GM12891 (cell line): ENCODE measurements at places on chromosomes 7 and 10.

DNA sequence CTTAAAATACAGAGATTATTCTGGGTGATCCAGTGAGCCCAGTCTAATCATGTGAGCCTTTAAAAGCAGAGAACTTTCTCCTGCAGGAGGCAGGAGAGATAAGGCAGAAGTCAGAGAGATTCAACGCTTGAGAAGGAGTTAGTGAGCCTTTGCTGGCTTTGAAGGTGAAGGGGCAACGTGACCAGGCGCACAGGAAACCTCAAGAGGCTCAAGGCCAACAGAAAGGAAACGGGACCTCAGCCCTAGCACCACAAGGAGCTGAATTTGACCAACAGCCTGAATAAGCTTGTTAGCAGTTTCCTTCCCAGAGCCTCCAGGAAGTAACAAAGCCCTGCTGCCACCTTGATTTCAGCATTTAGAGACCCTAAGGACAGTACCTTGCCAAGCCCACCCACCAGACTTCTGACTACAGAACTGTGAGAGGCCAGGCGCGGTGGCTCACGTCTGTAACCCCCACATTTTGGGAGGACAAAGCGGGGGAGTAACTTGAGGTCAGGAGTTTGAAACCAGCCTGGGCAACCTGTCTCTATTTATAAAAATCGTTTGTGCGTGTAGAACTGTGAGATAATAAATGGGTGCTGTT lies 87.3 kb upstream of the KAT6B start:
- peak; percentile 20 for DNase-seq

DNA sequence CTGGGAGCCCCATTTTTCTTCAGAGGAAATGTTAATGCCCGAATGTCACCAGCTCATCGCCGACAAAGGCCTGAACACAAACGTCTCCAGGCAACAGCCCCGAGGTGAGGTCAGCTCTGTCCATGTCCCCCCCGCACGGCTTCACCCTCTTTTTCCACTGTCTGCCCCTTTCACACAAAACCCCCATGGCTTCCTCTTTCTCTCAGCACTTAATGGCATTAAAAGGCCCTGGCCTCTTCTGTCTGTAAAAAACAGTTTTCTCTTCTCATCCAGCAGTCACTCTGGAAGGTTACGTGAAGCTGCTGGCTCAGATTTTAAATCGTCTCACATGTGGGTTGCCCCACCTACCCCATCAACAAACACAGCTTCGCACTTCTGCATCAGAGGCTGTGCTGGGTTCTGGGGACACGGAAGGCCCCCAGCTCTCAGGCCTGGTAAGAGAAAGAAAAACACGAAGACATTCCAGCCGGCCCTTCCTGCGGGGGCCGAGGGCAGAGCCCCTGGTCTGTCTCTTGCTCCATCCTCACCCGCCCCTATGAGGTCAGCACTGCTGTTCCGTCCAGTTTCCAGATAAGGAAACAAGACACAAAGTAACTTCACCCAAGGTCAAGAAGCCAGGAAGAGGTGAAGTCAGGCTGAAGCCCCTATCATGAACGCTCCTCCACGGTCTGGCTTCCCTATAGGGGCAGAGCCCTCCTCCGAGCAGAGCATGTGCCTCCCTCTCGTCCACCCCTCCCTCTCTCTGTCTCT lies 91.1 kb upstream of the PDGFA start:
- DNase-seq: no peak

DNA sequence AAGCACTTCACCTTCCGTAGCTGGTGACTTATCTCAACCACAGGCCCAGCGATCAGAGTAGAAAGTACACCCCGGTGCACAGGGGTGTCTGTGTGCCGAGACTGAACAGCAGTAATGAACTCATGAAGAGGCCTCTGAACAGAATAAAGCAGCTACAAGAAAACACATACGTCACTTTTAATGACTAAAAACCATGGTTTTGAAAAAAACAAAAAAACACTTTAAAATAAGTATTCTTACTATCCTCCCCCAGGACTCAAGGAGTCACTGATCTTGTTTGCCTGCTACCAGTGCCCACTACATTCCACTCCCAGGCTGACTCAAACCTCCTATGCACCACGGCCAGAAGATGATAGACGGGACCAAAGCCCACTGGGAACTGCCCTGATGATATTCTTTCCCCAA lies 53.8 kb downstream of the NCAPG2 start:
- no peak for DNase-seq

DNA sequence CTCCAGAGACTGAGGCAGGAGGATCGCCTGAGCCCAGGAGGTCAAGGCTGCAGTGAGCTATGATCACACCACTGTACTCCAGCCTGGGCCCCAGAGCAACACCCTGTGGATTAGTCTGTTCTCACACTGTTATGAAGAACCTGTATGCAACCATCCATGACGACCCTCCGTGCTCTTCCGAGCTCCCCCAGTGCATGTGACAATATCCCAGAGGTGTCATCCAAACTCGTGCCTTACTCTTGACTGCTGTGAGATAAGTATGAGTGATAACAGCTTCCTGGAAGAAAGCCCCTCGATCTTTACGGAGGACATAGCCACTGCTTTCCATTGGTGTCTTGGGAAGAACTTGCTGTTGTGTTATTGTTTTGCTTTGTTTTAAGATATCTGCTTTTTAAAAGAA lies 591.9 kb downstream of the GALNT17 start:
- no peak for DNase-seq

DNA sequence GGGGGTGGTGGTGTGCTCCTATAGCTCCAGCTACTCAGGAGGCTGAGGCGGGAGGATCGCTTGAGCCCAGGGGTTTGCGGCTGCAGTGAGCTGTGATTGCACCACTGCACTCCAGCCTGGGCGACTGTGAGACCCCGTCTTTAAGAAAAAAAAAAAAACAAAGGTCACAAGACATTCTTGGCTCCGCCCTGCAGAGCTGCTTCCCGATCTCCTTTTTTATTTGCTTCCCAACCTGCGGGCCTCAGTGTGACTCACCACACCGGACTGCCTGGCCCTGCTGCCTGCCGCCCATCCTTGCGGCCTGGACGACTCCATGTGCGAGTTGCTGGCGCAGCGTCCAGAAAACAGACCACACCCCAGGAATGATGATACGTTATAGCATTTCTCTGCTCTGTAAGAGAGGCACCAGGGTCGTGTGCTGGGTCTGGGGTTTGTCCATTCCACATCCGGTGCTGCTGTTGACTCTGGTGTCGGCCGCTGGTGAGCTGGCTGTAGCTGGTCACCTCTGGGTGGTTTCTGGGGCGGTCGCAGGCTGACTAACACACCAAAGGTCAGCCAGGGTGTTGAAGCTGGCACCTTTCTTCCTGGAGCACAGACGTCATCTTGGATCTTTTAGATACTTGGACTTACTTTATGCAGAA lies 123.6 kb downstream of the TCF7L2 start:
- no peak for DNase-seq

DNA sequence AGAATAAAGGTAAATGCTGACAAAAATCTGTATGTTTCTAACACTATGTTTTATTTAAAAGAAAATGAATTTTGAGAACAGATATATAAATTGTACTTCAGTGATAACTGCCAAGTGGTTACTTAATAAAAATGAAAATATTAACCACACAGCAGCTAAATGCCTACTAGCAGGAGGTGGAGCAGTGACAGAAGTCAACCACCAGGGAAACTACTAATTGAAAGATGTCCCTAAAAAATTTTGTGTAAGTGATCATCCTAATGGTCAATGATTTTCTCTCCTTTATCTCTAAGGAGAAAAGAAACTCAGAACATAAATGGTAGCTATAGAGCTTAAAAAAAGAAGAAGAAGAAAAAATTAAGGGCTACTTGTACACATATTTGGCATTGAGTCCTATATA lies 22.9 kb downstream of the WNT16 start:
- no peak for DNase-seq

DNA sequence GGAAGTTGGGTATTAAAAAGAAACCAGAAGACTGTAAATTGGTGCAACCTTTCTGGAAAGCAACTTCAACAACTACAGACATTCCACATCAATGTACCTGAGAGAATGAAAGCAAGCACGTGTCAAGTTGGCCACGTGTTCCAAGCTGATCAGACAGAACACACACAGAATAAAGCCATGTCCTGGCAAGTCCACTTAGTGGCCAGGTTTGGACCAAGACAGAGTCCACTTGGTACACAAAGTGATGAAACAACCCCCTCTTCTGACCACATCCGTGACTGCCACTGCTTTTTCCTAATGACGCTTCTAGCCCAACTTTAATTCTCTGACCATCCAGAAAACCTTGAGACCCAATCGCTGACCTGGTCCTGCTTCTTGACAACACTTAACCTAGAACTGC lies 109.4 kb downstream of the ABLIM1 start:
- no peak for DNase-seq

GRCh38 chr10:96708456-96708855 lies 11.9 kb downstream of the PIK3AP1 start:
- no peak for DNase-seq

- DNase-seq: no peak
Observed at GRCh38 chr7:134084488-134085144, 42.5 kb upstream of the LRGUK start.

DNA sequence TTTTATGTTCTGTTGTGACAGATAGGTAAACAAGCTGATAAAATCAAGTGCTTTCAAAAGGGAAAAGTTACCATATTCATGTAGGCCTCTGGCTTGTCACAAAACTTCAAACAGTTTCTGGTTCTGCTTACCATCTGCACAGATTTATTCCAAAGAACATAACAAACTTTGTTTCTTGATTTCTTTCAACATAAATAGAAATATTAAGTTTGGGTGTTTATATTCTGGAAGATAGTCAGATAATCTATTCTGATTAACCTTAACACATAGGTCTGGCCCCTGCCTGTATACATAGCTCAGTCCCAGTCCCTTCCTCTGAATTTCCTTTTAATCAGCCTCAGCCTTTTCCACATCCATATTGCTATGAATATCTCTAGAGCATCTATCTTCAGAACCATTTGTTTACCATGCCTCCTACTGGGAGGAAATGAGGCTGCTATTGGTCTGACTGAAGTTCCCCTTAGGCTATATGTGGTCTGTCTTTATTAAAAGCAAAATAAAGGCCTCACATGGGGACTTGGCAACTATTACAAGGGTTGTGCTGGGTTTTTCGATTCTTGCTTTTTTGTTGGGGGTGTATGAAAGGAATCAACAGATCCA lies 319.0 kb downstream of the HPSE2 start:
- DNase-seq: no peak

DNA sequence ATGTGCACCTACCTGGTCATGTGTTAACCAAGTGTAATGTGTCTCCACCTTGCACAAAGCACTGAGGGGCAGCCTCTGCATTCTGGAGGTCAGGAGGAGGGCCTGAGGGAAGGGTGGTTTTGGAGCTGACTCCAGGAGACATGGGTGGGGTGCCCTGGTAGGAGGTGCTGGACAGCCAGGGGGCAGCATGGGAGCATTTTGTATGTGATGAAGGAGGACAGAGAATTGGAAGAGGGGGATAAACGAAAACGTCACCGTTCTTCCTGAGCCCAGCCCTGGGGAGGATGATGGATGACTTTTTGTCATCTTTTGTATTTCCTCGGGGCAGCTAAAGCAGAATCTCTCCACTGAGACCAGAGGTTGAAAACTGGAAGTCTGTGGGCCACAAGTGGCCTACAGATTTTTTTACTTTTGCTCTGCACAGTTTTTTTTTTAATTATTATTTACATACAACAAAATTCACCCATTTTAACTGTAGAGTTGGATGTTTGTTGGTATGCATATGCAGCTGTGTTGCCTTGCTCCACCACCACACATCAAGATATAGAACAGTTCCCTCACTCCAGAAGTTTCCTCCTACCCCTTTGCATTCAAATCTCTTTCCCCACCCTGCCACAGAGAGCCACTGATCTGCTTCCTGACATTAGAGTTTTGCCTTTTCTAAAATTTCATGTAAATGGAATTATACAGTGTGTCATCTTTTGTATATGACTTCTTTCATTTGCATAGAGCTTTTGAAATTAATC lies 242.5 kb downstream of the VTI1A start:
- no peak for DNase-seq
